Stimulated activated CD8-positive, alpha-beta memory T cell treated with anti-CD3 and anti-CD28 coated beads, Interleukin-4, amount 100 ng/mL, for 1 hour (primary cell): ENCODE measurements at places on chromosomes 3 and 15.

GRCh38 chr3:150913133-150913922, 8.1 kb upstream of the MINDY4B start:
- no peak for DNase-seq

DNA sequence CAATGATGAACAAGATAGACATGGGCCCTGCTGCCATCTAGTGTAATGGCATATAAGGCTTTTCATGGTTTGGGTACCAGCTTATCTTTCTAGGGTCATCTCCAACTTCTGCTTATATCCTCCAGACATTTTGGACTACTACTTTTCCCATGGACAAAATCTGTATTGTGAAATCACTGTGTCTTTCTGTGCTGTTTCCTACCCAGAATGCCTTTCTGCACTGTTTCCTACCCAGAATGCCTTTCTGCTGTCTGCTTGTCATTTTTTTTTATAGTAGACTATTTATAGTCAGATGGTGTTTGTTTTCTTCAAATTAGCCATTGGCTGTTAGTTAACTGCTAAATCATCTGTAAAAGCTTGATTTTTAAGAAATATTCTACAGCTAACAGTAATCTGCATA, 20.1 kb downstream of the VPS8 start:
- no peak for DNase-seq

DNA sequence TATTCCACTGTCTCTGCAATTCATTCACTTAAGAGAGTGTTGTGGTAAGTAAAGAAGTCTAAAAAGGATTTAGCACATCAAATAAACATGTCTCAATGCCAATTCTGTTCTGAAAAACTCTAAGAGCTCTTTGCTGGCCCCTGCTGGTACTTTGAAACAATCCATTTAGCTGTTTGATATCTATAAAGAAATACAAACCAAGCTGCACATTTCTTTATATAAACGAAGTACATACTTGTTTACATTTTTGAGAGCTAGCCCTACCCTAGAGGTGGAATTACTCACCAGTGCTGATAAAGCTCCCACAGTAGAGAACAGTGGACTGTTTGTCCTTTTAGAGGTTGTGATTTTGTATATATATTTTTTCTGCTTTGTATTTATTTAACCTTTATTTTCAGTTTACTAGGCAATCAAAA, 75.5 kb downstream of the NEDD4 start:
- DNase-seq: no peak

GRCh38 chr3:79672731-79673130, 95.1 kb downstream of the ROBO1 start:
- no peak for DNase-seq

GRCh38 chr15:64197425-64197824, 34.6 kb upstream of the PPIB start:
- no peak for DNase-seq

DNA sequence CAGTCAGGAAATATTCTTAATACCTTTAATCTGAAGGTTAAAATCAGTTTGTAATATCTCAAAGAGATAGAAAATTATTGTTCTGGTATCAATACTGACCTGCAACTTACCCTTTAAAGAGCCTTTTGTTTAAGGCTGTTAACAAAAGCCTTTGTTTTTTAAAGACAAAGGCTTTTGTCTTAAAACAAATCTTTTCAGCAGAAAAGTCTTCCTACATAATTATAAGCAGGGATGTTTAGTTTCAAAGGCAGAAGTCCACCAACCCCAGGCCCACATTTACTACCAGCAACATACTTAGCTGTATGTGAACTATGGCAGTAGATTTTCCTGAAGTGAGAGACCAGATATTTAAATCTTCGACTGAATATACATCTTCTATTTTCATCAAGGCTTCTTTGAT, 36.2 kb downstream of the SLC30A4 start:
- DNase-seq: no peak

DNA sequence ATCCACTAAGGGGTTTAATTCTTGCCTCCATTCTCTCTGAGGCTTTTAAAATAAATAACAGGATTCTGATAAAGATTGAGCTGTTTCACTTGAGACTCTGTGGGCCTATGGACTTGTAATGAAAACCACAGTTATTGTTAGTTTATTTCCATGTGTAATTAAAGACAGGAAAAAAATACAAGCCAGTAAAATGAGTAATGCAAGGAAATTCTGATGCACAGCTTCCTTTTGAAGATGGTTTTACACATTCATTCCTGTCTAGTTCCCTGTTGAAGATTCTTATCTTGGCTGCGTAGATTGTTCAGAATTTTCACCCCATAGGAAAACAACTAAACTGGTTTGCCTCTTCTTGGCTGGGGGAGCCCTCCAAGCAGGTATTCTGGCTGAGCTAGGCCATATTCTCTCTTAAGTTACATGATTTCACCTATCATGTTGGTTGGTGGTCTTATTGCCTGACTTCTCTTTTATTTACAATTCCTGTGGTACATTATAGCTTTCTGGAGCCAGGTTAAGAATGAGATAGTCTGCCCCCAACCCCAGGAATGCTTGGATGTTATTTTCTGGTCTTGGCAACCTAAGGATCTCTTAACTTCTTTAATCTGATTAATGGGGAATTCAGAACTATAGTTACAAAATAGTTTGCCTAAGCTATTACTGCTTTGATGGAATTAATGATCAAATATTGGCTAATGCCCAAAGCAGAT, 67.6 kb downstream of the MITF start:
- DNase-seq: no peak

GRCh38 chr3:80677796-80678195, 910.0 kb upstream of the ROBO1 start:
- no peak for DNase-seq

DNA sequence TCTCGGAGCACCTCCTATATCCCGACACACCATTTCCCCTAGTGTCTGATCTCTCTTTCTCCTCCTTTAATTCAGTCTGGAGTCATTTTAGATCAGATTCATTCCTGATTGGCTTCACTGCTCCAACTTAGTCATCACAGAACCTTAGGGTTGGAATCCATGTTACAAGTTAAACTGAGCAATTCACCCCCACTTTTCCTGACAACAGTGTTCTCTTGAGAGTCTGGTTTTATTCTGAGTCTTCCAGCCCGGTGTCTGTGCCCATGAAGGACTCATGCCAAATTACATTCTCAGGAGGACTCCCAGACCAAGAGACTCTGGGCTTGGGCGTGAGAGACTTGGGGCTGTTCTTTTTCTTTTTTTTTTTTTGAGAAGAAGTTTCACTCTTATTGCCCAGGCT, 57.5 kb downstream of the LPP start:
- DNase-seq: no peak

GRCh38 chr3:89108291-89108550, 800 bp downstream of the EPHA3 start:
- no peak for DNase-seq

DNA sequence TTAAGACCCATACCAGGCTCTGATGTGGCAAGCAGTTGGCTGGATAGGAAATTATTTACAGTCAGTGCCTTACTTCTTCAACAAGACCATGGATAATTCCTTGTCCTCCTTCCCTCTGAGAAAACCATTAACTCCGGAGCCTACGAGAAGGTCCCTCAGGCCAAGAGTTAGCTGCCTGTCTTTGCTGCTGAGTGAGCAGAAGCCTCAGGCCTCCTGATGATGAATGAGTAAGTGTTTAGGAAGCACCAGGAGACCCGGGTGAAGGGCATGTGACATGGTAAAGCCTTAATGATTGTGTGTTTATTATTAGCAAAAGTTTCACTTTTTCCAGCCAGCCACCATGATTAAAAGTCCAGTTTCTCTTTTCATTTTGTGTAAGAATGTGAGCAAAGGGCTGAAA, 174.9 kb upstream of the TOPAZ1 start:
- no peak for DNase-seq

GRCh38 chr15:101043011-101043410, 123.9 kb downstream of the LRRK1 start:
- no peak for DNase-seq

DNA sequence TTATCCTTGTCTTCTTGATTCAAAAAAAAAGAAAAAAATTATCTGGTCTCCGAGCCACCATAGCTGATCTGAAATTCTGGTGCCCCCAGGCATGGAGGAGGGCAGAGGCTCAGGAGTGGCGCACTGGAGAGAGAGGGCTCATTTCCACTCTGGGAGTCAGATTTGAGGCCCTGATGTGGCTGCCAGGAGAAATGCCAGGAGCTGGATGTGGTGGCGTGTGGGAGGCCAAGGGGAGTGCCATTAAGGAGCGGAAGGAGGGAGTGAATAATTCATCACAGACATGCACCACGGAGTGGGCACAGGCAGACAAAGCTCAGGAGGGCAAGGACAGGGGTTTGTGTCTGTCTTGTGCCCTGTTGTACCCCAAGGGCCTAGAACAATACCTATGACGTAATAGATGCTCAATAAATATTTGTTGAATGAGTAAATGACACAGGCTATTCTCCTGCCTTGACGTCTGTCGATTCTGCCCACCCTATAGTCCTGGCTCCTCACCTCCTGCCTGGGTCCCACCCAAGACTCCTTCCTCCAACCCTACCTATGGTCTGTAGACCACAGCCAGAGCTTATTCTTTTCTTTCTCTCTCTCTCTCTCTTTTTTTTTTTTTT, 12.0 kb upstream of the GRIP2 start:
- DNase-seq: no peak

DNA sequence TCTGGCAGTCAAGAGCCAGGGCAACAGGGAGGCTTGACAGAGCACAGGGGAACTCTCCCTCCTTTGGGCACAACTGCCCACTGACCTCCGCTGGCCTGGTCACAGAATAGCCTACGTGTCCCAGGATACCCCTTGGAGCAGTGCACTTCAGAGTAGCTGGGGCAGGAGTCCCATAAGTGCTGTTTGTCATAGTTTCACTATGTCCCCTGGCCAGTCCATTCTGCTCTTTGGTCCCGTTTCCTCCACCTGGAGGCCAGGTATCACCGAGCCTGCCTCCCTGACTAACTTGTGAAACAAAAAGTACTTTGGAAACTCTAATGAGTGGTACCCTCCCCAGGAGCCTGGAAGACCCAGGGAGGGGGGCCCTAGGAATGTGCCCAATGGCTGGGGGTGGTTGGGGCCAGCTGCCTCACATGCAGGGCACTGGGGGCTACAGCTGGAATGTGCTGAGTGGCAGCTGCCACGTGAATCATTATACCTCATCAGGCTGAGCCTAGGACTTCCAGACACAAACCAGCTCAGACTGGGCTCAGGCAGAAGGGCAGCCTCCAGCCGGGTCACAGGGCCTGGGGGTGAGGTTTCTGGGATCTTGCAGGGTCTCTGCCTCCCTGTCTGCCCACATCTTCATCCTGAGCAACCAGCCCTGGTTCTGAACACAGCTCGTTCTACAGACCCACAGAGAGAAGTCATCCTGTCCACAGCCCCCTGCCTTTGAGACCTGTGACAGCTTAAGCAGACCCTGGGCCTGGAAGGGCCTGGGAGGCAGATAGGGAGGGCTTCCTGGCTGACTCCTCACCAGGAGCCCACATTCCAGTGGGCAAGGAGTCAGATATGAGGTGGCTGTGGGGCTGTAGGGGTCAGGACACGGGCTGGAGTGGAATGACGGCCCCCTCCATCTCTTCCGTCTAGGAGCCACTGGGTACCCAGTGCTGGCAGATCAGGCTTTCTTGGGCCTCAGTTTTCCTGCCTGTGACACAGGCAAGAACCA, 914 bp upstream of the PTH1R start:
- no peak for DNase-seq

DNA sequence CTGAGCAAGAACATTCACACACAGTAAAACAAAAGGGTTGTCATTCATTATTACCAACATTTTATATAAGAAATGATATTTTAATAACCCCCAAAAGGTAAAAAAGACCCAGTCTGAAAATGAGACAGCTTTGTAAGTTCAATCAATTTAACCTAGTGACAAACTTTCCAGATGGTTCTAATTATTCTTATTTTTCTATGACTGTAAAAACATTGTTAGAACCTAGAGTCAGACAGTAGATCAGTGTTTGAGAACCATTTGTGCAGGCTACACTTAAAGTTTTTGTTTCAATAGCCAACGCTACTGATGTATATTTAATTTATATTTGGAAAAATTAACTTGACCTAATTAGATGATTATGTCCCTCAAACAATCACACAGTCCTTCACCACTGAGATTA, 708.4 kb upstream of the CBLB start:
- DNase-seq: no peak

DNA sequence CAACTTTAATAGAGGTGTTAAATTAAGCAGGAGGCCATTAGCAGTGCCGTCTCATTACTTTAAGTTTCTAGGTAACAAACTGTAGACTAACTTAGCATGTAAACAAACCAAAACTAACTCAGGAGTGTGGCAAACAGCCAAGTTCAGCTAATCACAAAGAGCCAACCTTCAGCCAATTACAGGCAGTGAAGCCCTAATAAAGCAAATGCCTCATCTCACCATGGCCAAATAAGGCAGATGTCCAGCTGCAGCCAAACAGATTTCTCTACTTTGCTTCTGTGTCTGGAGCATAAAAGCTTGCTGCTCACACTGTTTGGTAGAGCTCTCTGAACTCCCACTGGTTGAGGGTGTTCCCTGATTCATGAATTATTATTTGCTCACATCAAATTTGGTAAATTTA, 835.4 kb upstream of the GBE1 start:
- DNase-seq: no peak

DNA sequence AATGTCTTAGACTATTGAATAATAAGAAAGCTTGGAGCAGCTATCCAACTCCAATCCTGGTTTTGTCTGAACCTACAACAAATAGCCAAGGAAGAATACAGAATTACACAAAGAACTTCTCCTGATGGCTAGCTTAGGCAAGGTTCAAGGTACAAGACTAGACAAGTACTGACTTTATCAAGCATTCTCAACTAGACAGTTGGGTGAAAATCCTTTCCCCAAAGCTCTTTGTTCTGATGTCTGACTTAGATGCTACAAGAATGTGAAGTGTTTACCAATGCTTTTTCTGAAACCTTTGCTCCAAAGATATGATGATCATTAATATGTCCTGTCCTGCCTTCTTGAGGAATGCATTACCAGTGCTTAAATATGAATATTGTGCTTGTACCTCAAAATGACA, 113.8 kb downstream of the ANXA2 start:
- DNase-seq: no peak

DNA sequence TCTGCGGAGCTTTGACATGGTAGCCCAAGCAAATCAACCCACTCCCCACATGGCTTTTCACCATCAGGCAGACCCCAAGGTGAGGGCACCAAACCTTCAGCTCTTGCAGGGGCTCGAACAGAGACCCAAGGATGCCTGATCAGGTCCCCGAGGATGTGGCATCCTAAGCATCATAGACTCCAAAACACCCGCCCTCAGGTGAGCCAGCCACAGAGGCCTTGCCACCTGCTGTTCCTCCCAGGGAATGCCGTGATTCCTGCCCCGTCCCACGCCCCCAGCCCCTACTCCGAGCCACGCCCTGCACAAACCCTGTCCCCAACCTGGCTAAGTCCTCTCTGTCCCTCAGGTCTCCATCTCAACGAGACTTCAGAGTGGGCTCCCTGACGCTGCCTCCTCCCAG, 34.7 kb upstream of the SLC41A3 start:
- no peak for DNase-seq
